ENCODE measurements at places on chromosomes 7 and 10. TPM values are rescaled to one million over a fixed set of nuclear protein-coding genes. Genes with fewer than 3 reads are reported as not detected.

The OR2A42 gene
- total RNA-seq, result not detected

The A1CF gene
- not detected for total RNA-seq

The SUN3 gene
- not detected for total RNA-seq

The BAMBI gene
- total RNA-seq, result 0.20 TPM

The MMRN2 gene
- not detected for total RNA-seq
